ENCODE measurements at places on chromosomes 5 and 9. TPM values are rescaled to one million over a fixed set of nuclear protein-coding genes. Genes with fewer than 3 reads are reported as not detected.

FOXI1 gene
- polyA plus RNA-seq, result not detected

ATP10B gene
- polyA plus RNA-seq, result 0.15 TPM

TRIM14 gene
- polyA plus RNA-seq, result 1.7 TPM

ENTPD2 gene
- 0.96 TPM for polyA plus RNA-seq

IFNK gene
- polyA plus RNA-seq, result not detected

SOX30 gene
- polyA plus RNA-seq, result not detected

TYRP1 gene
- polyA plus RNA-seq, result 11.0 TPM

SPINK13 gene
- polyA plus RNA-seq, result 0.32 TPM

MUSK gene
- polyA plus RNA-seq, result 0.59 TPM

SHISAL2B gene
- not detected for polyA plus RNA-seq

MARCHF11 gene
- 7.9 TPM for polyA plus RNA-seq

EGR1 gene
- 14.5 TPM for polyA plus RNA-seq

CYSRT1 gene
- polyA plus RNA-seq, result 0.59 TPM

THBS4 gene
- polyA plus RNA-seq, result 60.4 TPM

PCDHB15 gene
- polyA plus RNA-seq, result 2.3 TPM

FAM169A gene
- 0.25 TPM for polyA plus RNA-seq

GCNT4 gene
- polyA plus RNA-seq, result 0.09 TPM

GPR150 gene
- polyA plus RNA-seq, result 0.15 TPM

PLAC8L1 gene
- not detected for polyA plus RNA-seq

CCDC180 gene
- 9.6 TPM for polyA plus RNA-seq

CD274 gene
- polyA plus RNA-seq, result 26.0 TPM

FCHO2 gene
- polyA plus RNA-seq, result 4.1 TPM

IFNB1 gene
- polyA plus RNA-seq, result not detected

CCL21 gene
- 44.5 TPM for polyA plus RNA-seq

SLC36A1 gene
- polyA plus RNA-seq, result 2.6 TPM

PTGES gene
- 2.6 TPM for polyA plus RNA-seq

GBA2 gene
- polyA plus RNA-seq, result 81.9 TPM

SFXN1 gene
- polyA plus RNA-seq, result 14.3 TPM

DNM1 gene
- 13.7 TPM for polyA plus RNA-seq

PCDHA7 gene
- polyA plus RNA-seq, result 0.01 TPM

SV2C gene
- polyA plus RNA-seq, result 0.25 TPM

RMRP gene
- polyA plus RNA-seq, result 14.9 TPM

IL5 gene
- not detected for polyA plus RNA-seq

LHX6 gene
- 7.5 TPM for polyA plus RNA-seq

OTP gene
- not detected for polyA plus RNA-seq

DHFR gene
- 9.9 TPM for polyA plus RNA-seq

HTR1A gene
- not detected for polyA plus RNA-seq

SYNPO gene
- polyA plus RNA-seq, result 344 TPM

SLC1A3 gene
- polyA plus RNA-seq, result 62.4 TPM

MZB1 gene
- polyA plus RNA-seq, result 1.5 TPM
